Lung (tissue), 17 donors: ENCODE measurements at places on chromosomes 6 and 20.

DNA sequence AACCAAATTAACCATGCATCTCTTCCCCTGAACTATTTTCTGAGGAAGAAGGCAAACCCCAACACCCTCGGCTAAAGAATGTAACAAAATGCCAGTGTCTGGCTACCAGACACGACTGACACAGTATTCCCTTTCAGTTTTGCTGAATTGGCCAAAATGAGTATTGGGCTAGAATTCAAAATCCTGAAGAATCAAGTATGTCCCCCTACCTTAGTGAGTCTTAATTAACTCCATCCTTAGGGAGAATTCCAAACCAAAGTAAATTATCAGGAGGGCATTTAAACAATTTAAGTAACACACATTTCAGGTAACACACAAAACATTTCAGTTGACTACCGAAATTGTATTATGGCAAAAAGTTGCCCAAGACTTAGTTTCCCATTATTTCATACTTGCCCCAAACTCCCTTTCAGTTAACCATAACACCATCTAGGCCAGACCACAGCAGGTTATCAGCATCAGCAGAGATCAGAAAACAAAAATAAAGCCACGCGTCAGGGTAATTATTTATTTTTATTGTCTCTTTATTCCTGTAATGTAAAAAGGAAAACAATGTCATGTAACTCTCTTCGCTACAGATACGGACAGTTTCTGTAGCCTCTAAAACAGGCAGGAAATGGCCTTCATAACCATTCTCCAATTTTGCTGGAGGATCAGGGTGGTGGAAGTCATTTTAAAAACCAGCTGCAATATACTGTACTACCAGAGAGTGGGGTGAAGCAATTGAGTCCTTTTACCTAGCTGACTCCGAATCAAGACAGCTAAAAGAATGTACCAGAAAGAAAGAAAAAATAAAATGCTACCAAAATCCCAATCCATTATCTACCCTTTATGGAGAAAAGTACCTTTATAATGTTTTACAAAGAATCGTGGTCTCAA, 1.9 kb downstream of the SNX5 start:
- DNase-seq, result no peak

DNA sequence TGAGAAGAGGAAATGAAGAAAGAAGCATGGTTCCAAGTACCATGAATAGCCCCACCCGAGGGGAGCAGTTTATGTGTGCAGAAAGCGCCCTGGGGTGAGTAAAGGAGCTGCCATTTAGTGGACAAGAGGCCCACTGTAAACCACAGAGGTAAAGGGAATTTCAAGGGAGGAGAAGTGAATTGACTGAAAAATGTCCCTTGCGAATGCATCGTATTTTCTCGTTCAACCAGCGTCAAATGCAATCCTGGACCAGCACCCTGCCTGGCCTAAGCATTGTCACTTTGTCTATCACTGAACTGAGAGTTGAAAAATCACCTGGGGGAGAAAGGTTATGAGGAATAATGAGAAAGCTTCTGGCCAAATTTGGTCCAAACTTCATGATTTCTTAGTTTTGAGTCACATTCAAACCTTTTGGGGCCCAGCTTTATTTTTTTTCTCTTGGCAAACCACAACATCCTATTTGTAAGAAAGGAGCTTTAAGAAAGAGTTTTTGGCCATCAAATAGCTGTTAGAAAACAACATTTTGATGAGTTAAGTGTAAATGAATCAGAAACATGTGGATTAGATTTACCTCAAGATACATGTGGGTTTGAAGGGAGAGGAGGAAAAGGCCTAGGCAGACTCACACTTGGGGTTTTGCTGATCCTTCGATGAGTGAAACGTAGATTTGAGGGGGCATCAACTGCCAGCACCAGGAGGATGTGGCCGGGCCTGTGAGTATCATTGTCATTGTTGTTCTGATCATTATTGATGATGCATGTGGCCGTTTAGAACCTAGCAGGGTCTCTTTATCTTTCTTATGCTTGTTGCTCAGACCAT, 214.0 kb downstream of the CLIC5 start:
- DNase-seq, result no peak

DNA sequence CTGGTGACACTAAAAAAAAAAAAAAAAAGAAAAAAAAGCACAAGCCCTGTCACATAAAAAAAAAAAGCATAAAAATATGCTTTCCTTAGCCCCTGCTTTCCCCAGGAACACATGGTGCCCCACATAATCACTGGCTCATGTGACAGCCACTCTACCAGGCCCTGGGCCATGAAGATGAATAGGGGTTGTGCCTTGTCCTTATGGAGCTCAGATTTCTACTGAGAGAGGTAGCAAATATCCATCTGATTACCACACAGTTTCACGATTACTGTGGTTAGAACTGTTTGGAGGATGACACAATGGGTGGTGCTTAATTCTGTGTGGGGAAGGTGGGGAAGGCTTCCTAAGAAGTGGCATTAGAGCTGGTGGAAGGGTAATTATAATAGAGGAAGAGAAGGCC, 9.3 kb downstream of the RAET1E start:
- no peak for DNase-seq

DNA sequence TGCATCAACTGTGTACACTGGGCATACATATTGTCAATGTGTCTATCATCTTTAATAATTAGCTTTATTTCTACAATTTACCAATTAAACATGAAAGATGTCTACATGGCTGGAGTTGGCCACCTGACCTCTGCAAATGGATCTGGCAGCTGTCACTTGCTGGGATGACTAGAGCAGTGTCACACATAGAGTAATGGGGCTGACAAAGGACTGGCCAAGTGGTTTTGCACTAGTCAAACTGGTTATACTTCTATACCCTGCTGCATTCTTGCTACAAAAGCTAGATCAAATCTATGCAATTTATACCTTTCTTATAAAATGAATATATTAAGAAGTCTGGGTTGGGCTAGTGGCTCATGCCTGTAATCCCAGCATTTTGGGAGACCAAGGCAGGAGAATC, 99.3 kb downstream of the SESN1 start:
- DNase-seq, result no peak

- DNase-seq, result no peak
Observed at GRCh38 chr6:69138148-69138547, 503.1 kb downstream of the ADGRB3 start.

DNA sequence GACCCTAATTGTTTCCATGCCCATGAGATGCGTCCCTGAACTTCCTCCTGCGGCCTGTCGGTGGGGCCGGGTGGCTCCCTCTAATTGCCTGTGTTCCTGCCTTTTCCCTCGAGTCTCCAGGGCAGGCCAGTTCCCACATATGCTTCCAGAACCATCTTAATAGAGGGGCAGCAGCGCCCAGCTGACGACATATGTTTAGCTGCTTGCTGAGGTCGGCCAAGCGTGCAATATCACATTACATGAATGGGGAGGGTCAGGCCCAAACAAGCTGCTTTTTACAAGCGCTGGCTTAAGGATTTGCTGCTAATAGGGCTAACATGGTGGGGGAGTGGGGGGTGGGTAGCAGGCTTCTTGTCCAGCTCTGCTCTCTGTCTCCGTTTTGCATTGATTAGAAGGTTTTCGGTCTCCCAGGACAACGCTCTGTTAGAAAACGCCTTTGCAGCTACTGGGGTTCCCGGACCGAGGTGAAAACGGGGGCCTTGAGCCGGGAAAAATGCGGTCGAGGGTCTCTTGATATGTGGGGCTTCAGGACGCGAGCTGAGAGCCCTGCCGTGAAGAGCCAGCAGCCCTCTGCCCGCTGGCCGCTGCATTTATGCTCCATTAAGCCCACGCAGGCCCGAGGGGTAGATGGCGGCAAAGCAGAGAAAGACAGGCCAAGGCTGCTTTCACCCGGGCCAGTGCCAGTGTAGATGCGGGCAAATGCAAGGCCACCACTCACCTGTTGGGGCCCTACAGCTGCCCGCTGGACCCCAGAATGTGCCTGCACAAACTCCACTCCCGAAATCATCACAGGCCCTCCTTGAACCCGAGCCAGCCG, 308.5 kb downstream of the BMP7 start:
- peak; percentile 69 for DNase-seq

DNA sequence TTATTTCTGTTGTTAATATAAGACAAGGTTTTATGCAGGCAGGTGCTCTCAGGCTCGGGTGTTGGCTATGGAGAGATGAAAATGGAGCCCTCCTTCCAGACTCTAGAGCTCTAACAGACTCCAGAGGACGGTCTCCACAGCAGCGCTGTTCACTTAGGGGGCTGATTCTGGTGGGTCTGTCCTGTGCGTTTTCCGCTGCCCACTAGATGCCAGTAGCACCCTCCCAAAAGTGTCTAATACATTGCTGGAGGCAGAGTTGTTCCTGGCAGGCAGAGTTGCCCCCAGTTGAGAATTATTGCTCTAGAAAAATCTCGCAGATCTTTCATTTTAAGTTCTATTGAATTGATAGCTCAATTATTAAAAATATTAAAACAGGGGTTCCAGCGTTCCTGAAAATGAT, 109.9 kb downstream of the MAP3K4 start:
- DNase-seq, result peak; percentile 26

DNA sequence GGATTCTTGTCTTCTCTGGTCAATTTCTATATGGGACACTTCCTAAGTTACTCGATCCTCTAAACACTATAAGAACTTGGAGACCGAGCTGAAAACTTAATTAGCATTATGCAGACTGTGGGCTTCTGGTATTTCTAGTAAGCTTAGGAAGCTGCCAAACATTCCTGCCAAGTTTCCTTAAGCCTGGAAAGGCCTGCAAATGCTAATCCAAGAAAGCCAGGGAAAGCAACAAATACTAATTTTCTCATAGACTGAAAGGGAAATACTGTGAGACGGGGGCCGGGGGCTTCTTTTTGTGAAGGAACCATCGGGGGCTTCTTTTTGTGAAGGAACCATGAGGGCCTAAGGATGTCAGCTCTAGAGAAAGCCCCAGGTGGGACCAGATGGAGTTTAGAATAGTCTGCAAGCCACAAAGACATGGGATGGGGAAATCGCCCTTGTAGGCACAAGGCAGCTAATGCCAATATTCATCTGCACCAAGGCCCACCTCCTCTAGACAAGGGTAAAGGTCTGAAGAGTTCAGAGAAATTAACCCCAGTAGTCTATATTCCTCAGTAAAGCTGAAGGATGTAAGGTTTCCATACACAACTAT, 332.4 kb upstream of the PRDM1 start:
- DNase-seq, result peak; percentile 79

DNA sequence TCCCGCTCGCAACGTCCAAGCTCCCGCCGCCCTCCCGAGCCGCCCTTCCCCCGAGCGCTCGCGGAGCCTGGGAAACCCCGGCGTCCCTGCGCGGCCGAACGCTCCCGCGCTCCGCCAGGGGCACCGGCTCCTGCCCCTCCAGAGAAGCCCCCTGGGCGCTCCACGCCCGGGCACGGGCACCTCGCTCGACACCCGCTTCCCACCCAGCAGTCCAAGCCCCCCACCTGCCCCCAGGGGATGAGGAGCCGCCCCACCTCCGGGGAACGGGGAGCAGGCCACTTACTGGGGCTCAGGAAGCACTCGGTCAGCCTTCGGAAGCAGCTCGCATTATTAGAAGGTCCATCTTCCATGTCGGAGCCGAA, 1.4 kb downstream of the PDE10A start:
- no peak for DNase-seq

GRCh38 chr6:6547110-6547879, 41.2 kb upstream of the LY86 start:
- peak; percentile 94 for DNase-seq

- DNase-seq, result peak; percentile 48
Observed at GRCh38 chr20:50837532-50838321, 42.9 kb downstream of the BCAS4 start.

DNA sequence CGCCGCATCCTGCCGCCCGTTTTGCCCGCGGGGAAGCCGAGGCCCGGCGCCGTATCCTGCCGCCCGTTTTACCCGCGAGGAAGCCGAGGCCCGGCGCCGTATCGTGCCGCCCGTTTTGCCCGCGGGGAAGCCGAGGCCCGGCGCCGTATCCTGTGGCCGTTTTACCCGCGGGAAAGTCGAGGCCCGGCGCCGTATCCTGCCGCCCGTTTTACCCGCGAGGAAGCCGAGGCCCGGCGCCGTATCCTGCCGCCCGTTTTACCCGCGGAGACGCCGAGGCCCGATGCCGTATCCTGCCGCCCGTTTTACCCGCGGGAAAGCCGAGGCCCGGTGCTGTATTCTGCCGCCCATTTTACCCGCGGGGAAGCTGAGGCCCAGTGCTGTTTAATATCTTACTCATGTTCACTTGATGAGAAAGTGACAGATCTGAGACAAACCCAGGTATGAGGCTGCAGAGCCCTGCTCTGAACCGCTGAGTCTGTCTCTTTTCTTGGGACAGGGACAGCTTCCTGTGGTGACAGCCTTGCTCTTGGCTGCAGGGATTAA, 129.4 kb downstream of the CDH26 start:
- DNase-seq, result no peak

GRCh38 chr6:154852687-154853086, 119.5 kb downstream of the SCAF8 start:
- no peak for DNase-seq

DNA sequence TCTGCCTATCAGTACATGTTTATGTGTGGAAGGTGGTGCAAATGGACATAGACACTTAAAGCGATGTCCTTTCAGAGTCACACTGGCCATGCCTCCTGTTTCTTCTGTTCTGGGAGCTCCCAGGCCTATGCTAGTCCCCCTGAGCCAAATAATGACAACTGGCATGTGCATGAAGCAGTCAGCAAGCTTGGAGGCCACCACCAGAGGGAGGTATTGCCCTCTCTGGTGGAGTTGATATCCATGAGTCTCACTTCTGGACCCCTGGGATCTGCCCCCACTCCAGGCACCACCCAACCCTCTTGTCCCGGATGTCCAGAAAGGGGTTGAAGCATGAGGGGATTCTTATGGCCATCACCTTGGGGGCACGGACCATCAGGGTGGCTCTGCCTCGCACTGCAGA, 172.2 kb downstream of the AIG1 start:
- peak; percentile 29 for DNase-seq

- DNase-seq, result no peak
Observed at GRCh38 chr6:137423451-137424168, 70.6 kb downstream of the OLIG3 start.

DNA sequence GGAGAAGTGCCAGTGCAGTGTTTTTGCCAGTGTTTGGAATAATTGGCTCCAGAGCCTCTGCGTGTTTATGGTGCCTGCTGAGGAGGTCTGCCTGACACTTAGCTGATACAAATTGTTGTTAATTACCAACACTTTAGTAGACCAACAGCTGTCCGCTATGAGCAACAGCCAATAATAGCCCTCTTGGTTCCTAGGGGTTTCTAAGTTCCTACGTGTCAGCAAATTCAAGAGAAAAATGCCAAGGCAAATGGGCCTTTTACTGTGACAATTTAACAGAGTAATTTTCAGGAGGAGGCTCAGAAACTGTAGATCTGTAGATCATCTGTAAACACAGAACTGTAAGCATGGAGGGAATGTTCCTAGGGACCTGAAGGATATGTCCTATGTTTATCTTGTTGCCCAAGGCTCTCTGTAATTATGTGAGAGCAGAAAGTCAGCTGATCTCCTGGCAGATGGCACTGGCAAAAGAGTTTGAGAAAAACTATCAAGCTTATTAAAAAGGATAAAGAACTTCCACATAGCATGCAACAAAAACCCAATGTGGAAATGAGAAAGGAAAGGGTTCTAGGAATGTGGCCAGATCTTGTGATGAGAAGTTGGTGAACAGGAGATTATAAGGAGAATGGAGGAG, 157.7 kb downstream of the GJA1 start:
- DNase-seq, result peak; percentile 37

GRCh38 chr6:115914098-115914497, 146.6 kb downstream of the FRK start:
- no peak for DNase-seq

GRCh38 chr20:1702328-1702727, 44.7 kb upstream of the SIRPG start:
- DNase-seq, result no peak
